ENCODE measurements at places on chromosomes 3 and 15.

GRCh38 chr3:15300323-15301078 is 31.9 kb downstream of the SH3BP5 start:
- no peak for DNase-seq
- peaks cover 42% of the 10 kb centered on the region for H3K4me1 ChIP-seq
- peaks cover 53% of the 10 kb centered on the region for H3K36me3 ChIP-seq
- no peak overlapping the region for H3K4me3 ChIP-seq
- H3K27ac ChIP-seq, result no peak overlapping the region

DNA sequence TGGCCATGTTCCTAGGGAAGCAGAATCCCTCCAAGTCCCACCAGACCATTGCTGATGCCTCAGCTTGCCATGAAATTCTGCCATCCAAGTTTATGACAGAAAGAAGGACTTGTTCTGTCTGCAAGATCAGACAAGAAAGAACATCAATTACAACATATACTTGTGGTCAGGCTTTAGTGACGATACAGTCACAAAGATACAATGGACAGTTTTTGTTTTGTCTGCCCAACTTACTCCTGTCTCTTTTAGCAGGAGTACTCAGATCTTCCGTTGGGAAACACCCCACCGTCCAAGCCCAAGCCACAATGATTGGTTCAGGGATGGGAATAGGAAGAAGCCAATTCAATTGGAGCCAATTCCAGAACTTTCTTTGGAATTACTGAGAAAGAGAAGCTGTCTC is 15.7 kb downstream of the KLHL6 start:
- H3K4me1 ChIP-seq, result peaks cover 50% of the 10 kb centered on the region
- H3K36me3 ChIP-seq, result peaks cover 22% of the 10 kb centered on the region
- no peaks in the 10 kb centered on the region for H3K27me3 ChIP-seq
- no peak overlapping the region for H3K27ac ChIP-seq
- no peak for DNase-seq

DNA sequence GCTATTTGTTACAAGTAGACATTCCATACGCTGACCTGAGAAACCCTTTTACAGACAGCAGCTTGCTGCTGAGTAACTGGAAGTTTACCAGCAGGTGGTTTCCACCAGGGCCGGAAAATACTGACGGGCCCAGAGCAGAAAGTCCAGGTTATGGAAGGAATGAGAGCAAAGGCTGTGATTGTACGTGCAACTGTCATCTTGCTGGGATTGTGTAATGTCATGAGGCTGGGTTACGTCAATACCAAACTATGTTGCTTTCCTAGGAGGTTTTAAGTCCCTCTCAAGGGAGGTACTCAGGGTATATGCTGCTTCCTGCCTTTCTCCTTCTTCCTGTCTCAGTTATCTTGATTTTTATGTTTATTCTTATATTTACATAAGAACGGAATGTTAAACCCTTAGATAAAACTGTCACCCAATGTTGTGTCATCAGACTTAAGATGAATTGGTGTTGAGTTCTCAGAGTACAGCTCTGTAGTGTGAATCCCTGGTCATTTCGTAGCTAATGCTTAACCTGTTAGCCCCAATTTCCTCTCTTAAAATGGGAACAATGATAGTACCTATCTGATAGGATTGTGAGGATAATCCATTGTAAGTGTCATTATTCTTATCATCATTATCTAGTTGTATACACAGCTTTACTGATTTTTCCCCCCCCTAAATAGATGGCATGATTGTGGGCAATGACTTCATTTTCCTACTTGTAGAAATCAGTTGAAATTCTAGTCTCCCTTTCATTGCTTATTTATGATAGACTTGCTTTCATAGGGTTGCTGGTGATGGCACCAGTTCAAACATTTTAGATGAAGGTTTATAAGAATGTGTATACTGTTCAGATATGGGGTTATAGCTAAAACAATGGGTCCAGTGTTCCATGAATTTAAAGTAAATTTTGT is 101.4 kb downstream of the FNDC3B start:
- no peak overlapping the region for H3K27ac ChIP-seq
- H3K27me3 ChIP-seq, result no peaks in the 10 kb centered on the region
- H3K4me3 ChIP-seq, result no peak overlapping the region
- H3K36me3 ChIP-seq, result peaks cover 5% of the 10 kb centered on the region
- no peak for DNase-seq
- H3K4me1 ChIP-seq, result peaks cover 62% of the 10 kb centered on the region

DNA sequence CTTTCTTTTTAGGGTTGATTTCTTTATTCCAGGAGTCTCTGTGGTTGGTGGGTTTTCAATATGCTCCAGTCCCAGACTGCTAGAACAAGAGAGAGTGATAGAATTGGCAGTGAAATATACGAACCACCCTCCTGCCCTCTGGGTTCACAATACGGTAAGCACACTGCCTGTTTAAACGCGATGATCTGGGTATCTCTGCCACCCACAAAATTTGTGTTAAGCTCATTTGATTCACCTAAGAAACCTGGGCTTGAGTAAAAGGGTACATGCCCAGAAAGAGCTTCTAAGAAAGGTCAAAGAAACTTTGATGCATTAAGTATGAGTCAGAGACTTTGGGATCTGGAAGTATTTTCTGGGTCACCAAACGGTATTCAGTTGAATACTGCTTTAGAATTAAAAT is 29.8 kb downstream of the OXNAD1 start:
- peaks cover 70% of the 10 kb centered on the region for H3K4me1 ChIP-seq
- H3K4me3 ChIP-seq, result peak overlapping the region; percentile 40
- no peak for DNase-seq
- peaks cover 86% of the 10 kb centered on the region for H3K36me3 ChIP-seq
- H3K27me3 ChIP-seq, result no peaks in the 10 kb centered on the region

- no peak overlapping the region for H3K4me3 ChIP-seq
- peaks cover 4% of the 10 kb centered on the region for H3K27me3 ChIP-seq
- H3K27ac ChIP-seq, result no peak overlapping the region
- no peaks in the 10 kb centered on the region for H3K36me3 ChIP-seq
- no peak for DNase-seq
These were observed 35.0 kb upstream of the MGLL start for GRCh38 chr3:127857333-127857732.

- no peak overlapping the region for H3K27ac ChIP-seq
- peaks cover 5% of the 10 kb centered on the region for H3K4me1 ChIP-seq
- no peaks in the 10 kb centered on the region for H3K36me3 ChIP-seq
- H3K27me3 ChIP-seq, result peaks cover 28% of the 10 kb centered on the region
These were observed 155.1 kb upstream of the FRMD4B start for GRCh38 chr3:69540706-69541581.

DNA sequence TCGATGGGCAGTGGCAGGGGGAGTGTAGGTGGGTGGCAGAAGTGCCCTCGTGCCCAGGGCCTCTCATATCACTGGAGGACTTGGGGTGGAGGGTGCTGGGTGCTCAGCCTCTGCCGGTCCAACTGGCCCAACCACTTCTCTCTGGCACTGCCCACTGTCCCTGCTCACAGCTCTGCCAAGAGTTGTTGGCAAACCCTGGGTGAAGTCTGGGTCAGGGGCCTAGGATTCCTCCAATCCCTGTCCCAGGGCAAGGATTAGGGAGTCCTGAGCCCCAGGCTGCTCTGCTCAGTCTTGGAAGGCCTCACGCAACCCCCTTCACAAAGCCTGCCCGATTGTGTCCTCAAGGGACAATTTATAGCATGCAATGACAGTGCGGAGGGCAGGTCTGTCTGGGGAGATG is 5.2 kb upstream of the PRKCD start:
- H3K36me3 ChIP-seq, result no peaks in the 10 kb centered on the region
- H3K4me1 ChIP-seq, result peaks cover 9% of the 10 kb centered on the region
- H3K27ac ChIP-seq, result no peak overlapping the region
- no peak for DNase-seq

- H3K36me3 ChIP-seq, result no peaks in the 10 kb centered on the region
- peak within 1 kb of the TSS; percentile 73 for H3K4me3 ChIP-seq
- H3K27me3 ChIP-seq, result peaks cover 37% of the 10 kb centered on the region
- peaks cover 2% of the 10 kb centered on the region for H3K4me1 ChIP-seq
These were observed at the start of gene PPP2R3A for GRCh38 chr3:135965506-135966270. PPP2R3A (plus strand) TSS chr3:135965728; CDS start chr3:136001499, 35,771 bp downstream.

GRCh38 chr15:73631915-73632669 is 1.1 kb downstream of the NPTN start:
- H3K27me3 ChIP-seq, result peaks cover 8% of the 10 kb centered on the region
- H3K27ac ChIP-seq, result peak overlapping the region; percentile 4
- peaks cover 9% of the 10 kb centered on the region for H3K36me3 ChIP-seq
- no peak for DNase-seq
- peaks cover 43% of the 10 kb centered on the region for H3K4me1 ChIP-seq

DNA sequence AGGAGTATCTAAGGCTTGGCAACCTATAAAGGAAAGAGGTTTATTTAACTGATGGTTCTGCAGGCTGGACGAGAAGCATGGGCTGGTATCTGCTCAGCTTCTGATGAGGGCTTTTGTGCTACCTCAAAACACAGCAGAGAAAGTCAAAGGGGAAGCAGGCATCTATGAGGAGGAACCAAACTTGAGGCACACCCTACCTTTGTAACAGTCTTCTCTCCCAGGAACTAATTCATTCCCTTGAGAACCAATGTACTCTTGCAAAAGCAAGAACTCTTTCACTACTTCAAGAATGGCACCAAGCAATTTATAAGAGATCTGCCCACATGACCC is 109.0 kb downstream of the CGGBP1 start:
- no peaks in the 10 kb centered on the region for H3K36me3 ChIP-seq
- DNase-seq, result no peak
- no peaks in the 10 kb centered on the region for H3K27me3 ChIP-seq
- no peak overlapping the region for H3K4me3 ChIP-seq

- no peaks in the 10 kb centered on the region for H3K27me3 ChIP-seq
- H3K27ac ChIP-seq, result no peak overlapping the region
- H3K36me3 ChIP-seq, result peaks cover 6% of the 10 kb centered on the region
These were observed 8.8 kb upstream of the TBC1D23 start for GRCh38 chr3:100252001-100252400.

DNA sequence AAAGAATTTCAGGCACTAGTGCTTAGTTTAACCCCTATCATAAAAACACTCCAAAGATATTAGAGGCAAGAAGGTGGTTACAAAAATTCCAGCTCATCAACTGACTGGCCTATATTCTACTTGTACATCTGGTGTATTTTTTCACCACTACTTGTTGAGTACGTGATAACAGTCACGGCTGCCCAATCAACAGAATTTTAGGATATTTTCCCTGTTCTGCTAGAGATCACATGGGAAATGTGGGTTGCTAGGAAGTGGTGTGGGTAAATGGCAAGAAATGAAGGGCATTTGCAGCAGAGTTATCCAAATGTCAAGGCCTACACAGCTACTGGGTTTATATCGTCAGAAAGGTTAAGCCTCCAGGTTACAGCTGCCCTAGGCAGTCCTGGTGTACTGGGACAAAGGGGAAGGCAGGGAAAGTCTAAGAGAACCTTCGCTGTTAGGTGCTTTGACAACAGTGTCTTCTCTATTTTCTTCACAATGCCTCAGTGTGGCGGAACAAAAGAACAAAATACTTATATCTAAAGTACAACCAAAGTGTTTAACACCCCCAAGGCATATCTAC is 81.9 kb downstream of the FMN1 start:
- H3K4me3 ChIP-seq, result no peak overlapping the region
- no peak overlapping the region for H3K27ac ChIP-seq
- peaks cover 43% of the 10 kb centered on the region for H3K27me3 ChIP-seq
- no peaks in the 10 kb centered on the region for H3K36me3 ChIP-seq

DNA sequence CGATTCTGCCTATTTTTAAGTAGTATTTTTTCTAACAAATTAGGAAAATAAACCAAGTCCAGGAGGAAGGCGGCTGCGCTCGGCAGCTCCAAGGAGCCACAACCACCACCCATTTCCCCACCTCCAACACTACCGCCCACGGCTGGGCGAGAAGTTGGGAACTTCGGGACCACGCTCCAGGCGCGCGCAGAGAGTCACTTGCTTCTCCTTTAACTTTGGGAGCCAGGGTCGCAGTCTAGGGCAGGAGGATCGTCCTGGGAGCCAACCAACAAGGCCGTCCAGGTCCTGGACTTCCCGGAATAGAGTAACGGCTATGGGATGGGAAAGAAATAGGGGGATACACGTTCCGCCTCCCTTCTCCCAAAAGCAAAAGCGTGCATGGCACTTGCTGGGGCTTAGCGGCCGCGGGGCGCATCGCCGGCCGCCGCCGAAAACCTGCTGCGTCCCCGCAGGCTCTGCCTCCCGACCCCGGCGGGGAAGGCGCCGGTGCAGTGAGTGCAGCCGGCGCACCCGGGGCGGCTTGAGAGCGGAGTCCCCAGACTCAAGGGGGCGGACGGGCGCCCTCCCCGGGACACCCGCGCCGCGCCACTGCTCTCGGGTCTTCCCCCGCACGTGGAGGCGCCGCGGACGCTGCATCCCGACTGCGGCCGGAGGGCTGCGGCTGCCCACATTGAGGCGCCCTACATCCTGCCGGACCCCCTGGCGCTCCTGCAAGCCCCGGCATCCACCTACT is 699 bp downstream of the MEGF11 start:
- H3K4me1 ChIP-seq, result peaks cover 7% of the 10 kb centered on the region
- no peaks in the 10 kb centered on the region for H3K36me3 ChIP-seq
- peak overlapping the region; percentile 46 for H3K4me3 ChIP-seq
- no peak for DNase-seq
- no peak overlapping the region for H3K27ac ChIP-seq

- H3K27ac ChIP-seq, result no peak overlapping the region
- peaks cover 11% of the 10 kb centered on the region for H3K27me3 ChIP-seq
- H3K4me1 ChIP-seq, result no peaks in the 10 kb centered on the region
- no peaks in the 10 kb centered on the region for H3K36me3 ChIP-seq
These were observed 9.4 kb upstream of the DYNLT2B start for GRCh38 chr3:196327405-196327804.

GRCh38 chr15:42157981-42158765 is 1.7 kb upstream of the PLA2G4F start:
- no peak overlapping the region for H3K4me3 ChIP-seq
- no peak for DNase-seq
- H3K4me1 ChIP-seq, result no peaks in the 10 kb centered on the region
- peaks cover 20% of the 10 kb centered on the region for H3K36me3 ChIP-seq

DNA sequence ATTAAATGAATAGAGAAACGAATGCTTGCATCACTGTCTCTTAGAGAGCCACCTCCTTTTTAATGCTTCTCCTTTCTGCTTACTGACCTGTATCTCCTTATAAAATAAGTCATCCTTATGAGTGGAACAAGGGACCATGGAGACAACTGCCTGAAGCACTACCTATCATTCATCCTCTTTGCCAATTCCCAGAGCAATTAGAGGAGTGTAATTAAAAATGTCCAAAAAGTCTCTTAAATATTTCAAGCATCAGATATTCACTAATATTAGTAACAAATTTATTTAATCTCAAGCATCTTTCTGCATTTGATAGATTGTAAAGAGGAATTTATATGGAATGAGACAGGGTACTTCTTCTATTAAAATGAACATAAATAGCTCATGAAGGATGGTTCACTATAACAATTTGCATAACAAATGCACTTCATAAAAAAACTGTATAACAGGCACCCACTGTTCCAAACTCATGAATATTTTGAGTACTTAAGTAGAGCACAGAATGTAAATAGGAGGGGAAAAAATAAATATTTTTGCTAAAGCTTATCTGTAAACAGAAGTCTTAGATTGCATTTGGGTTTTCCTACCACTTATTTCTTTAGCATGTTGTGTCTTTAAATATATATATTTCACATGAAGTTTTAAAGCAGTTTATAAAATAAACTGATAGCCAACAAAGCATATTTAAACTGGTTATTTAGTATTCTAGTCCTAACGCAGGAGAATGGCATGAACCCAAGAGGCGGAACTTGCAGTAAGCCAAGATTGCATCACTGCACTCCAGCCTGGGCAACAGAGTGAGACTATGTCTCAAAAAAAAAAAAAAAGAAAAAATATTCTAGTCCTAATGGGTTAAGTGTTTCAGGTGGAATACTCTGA is 269.3 kb downstream of the TBL1XR1 start:
- peaks cover 5% of the 10 kb centered on the region for H3K27me3 ChIP-seq
- H3K27ac ChIP-seq, result no peak overlapping the region
- DNase-seq, result no peak
- H3K36me3 ChIP-seq, result no peaks in the 10 kb centered on the region
- H3K4me1 ChIP-seq, result no peaks in the 10 kb centered on the region

Data from activated T-helper 2 cell treated with anti-CD3 and anti-CD28 coated beads, Interferon-gamma antibody, Interleukin-2, Interleukin-4, amounts not matched to agents 10 μg/mL and 5 μg/mL and 100 μg/mL, durations not matched to agents 14 hours and 24 hours and 36 hours (primary cell).